T-helper 22 cell (primary cell): ENCODE measurements at places on chromosomes 7 and 10.

- DNase-seq: no peak
Observed at GRCh38 chr10:88076027-88076880, 212.8 kb downstream of the PTEN start.

GRCh38 chr7:114645451-114645850 is 230.8 kb downstream of the FOXP2 start:
- no peak for DNase-seq

DNA sequence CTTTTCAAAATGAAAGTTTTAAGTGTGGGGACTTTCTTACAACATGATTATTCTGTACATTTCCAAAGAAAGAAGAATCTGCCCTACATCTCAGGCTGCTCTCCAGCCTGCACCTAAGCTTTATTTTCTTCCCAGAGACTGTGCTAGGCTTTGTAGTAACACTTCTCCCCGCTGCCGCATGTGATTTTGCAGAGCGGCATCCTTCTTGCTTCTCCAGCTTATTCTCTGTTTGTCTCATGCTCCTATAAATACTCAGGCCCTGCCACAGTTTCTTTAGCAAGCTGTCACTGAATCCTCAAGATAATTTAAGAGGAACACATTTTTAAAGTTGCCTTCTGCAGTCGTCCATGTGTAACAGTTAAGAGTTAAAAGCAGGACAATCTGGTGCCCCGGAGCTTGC is 53.5 kb downstream of the INSYN2A start:
- DNase-seq: no peak

DNA sequence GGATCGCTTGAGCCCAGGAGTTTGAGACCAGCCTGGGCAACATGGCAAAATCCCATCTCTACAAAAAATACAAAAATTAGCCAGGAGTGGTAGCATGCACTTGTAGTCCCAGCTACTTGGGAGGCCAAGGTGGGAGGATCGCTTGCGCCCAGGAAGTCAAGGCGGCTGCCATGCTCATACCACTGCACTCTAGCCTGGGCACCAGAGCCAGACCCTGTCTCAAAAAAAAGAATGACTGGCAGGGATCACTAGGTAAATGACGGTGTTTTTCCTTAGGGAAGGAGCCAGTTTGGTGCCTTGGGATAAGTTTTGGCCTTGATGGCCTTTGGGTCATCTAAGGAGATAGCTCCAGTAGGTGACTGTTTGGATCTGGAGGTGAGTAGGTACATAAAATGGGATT is 8.9 kb downstream of the TMEM248 start:
- DNase-seq: no peak

DNA sequence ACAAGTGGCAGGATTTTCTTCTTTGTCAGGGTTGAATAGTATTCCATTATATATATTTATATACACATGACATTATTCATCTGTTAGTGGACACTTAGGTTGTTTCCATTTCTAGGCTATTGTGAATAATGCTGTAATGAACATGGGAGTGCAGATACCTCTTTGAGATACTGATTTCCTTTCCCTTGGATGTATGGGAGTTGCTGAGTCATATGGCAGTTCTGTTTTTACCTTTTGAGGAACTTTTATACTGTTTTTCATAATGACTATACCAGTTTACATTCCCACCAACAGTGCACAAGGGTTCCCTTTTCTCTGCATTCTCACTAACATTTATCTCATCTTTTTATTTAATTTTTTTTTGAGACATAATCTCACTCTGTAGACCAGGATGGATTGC is 1.8 kb upstream of the CLCN1 start:
- DNase-seq: no peak

GRCh38 chr10:24262929-24263590 is 54.1 kb downstream of the KIAA1217 start:
- DNase-seq: no peak

- DNase-seq: no peak
Observed at GRCh38 chr10:103428989-103429643, 23.1 kb downstream of the CALHM2 start.

DNA sequence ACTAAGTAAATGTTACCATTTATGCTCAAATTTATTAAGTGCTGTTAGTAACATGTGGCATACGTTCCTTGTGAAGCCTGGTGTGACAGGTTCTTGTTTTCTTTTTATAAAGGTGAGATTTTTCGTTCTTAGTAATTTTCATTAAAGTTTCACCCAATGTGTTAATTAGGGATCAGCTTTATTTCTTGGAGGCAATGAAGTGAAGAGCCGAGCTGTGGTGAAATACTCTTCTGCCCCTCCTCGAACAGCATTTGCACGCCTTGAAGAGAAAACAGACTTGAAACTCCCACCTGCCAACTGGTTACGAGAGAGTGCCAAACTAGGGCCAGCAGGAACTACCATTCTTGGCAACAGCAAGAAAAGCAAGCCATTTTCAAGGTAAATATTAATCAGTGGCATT is 1.5 kb downstream of the EDRF1 start:
- DNase-seq: no peak

DNA sequence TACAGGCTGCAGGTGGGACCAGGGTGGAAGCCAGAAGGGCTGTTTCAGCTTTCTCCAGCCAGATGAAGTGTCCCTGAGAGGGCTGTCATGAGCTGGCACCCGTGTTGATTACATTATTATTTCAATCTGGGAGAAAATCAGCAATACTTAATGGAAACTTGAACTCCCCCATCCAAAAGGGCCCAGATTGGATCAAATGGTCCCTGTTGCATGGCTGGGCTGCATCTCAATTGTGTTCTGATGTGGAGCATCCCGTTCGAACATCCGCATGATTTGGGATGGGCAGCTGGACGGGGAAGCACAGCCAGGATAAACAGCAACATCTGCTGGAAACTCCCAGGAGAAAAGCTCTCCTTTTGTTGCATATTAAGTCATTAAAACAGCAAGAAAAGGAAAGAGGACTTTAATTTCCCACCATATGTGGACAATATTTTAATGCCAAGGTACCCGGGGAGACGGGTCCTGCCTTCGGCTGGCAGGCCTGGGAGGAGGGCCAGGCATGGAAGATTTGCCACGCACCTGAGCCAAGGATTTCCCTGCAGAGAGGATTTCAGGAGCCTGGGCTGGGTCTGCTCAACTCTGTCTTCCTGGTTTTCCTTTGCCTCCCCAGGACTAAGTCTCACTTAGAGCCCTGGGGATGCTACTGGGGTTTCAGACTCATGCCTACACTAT is 52.4 kb downstream of the NPTX2 start:
- no peak for DNase-seq

DNA sequence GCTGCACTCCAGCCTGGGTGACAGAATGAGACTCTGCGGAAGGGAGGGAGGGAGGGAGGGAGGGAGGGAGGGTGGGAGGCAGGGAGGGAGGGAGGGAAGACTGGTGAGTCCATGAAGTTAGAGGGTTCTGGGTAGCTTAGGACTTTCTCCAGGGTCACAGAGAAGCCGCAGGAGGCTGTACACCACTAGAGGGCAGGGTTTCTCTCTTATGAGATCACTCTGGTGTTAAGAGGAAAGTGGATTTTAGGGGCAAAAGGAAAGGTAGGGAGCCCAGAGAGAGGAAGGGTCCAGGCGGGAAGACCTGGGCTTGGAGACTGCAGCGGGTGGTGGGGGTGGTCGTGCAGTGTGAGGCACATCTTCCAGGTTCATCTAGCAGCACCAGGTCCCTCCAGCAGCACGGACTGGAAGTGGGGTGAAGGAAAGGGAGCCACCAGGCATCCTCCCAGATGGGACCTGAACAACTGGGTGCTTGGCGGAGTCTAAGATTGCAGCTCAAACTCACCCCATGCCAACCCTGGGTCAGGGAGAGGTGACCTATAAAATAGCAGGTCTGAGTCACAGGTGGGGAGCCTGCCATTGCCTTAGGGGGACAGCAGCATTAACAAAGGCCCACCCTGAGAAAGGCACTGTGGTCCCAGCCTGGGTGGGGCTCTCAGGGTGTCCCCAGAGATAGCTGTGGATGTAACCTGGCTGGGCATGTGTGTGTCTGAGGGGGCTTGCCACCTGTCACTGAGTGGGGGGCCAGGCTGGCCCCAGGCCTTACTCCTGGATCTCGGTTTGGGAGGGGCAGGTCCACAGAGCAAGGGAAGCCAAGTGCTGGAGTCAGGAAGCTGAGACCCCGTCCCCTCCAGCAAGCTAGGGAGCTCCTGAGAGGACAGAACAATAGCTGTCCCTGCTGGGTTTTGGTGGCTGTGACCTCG is 48.5 kb upstream of the SLC29A3 start:
- DNase-seq: no peak

- DNase-seq: no peak
Observed at GRCh38 chr7:131057794-131058070, 269.9 kb upstream of the MKLN1 start.

DNA sequence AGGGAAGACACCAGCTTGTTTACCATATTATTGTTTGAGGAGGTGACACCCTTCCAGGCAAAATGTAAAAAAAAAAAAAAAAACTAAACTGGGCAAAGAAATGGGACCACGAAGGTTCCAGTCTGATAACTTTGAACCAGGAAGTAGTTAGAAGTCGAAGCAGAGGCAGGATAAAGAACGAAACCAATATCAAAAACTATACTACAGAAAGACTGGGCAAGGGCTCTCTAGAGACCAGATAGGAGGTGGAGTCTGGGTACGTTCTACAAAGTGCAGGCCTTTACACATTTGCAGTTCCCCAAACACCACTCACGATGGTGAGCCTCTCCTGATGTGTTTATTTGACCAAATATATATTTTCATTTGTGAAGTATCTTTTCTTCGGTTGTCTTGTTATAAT is 125.7 kb upstream of the CDK1 start:
- no peak for DNase-seq

DNA sequence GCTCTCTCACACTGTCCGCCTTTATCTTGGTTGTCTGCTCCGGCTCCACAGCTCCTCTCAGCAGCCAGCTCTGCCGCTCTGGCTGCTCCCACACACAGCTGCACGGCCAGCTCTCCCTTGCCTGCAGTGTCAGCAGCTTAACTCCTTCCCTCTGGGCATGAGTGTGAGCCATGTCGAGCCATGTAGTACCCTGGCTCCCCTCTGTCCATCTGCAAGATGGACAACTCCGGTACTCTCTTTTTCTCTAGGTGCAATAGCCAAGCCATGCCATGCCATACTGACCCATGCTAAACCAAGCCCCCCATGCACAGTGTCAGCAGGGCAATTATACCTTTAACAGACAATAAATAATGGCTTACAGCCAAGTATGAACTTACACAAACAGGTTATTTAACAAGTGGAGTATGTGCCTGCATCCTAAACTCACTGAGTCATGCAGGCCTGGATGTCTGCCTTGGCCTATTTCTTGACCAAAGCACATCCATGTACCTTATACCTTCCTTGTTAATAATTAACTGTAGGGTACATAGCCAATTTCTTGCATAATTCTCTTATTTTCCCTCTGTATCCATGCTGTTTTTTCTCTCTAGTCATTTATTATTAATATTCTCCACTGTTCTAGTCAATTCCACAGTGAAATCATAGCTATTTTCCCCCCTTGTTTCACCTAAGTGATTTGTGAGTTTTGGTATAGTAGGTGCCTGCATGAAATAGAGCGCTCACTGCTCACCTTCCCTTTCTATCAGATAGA is 170.9 kb downstream of the CDK14 start:
- no peak for DNase-seq

DNA sequence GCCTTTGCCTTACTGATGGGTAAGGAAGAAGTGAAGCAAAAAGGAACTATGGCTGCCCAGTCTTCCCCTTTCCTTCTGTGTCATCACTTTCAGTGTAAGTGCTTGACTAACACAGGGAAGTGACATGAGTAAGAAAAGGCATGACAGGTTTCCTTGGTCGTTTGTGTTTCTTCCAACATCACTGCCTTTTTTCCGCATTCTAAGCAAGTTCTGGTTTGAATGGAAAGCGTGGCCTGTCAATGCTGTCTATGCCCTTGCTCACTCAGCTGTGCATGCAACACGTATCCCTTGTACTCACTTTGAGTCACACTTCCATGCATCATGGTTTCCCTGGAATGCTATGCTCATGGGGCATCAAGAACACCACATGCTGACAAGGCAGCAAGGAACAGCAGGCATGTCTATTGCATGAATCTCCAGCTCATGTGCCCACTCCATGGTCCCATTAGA is 111.8 kb downstream of the OAT start:
- DNase-seq: no peak

- DNase-seq: no peak
Observed at GRCh38 chr10:3579845-3580244, 205.2 kb downstream of the KLF6 start.

GRCh38 chr10:125260260-125260659 is 99.9 kb upstream of the CTBP2 start:
- DNase-seq: no peak

DNA sequence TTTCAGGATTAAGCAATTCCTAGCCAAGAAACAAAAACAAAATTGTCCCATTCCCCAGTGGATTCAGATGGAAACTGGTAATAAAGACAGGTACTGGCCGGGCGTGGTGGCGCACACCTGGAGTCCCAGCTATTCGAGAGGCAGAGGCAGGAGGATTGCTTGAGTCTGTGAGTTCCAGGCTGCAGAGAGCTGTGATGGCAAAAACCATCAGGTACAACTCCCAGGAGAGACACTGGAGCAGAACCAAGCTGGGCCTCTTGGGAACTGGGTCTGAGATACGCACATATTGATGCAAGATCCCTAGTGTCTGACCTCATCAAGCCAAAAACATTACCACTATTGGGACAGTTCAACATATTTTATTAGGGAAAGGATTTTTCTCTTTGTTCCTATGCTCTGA is 84.0 kb upstream of the ANLN start:
- no peak for DNase-seq

DNA sequence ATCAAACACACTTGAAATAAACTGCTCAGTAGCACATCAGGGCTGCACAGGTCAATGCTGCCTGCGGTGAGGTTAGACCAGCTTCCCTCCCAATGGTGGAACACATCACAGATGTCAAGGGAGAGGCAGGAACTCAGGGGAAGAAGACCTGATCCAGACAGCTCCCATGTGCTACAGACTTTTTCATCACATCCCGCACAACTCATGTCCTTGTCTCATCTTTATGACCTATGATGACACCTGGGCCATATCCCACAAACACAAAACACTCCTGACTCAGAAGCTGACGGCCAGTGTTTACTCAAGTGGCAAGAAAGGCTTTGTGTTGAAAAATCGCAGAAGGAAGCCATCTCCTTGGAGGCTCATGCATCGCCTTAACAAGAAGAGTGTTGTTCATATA is 91.6 kb downstream of the HTR5A start:
- DNase-seq: no peak

DNA sequence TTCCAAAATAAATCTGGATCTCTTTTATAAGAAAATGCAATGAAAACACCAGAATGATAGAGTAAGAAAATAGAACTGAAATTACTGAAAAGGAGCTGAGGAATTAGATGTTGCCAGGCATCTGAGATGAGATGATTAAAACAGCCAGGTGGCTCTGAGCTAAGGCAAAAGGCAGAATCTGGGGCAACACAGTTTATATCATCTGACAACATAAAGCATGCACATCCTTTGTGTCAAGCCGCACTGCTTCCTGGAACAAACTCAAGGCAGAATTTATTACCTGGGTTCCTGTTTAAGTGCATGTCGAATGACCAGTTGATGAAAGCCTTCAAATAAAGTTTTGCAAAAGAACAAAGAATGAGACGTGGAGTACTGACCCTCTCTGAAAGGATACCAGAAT is 247.0 kb downstream of the SNX10 start:
- DNase-seq: no peak

GRCh38 chr10:29805134-29805723 is 170.5 kb upstream of the SVIL start:
- no peak for DNase-seq

GRCh38 chr10:110764793-110765512 is 106.8 kb upstream of the PDCD4 start:
- no peak for DNase-seq

- DNase-seq: no peak
Observed at GRCh38 chr7:90530263-90530662, 60.8 kb downstream of the PTTG1IP2 start.

- DNase-seq: no peak
Observed at GRCh38 chr7:139182363-139182762, 48.7 kb upstream of the UBN2 start.
